ENCODE measurements at places on chromosomes 11 and 22. TPM values are rescaled to one million over a fixed set of nuclear protein-coding genes. Genes with fewer than 3 reads are reported as not detected.

SHANK2 gene
- total RNA-seq = 0.07 TPM

POLD3 gene
- total RNA-seq = 7.0 TPM

KRTAP5-1 gene
- total RNA-seq = not detected

OR5B12 gene
- not detected for total RNA-seq

- no peak overlapping the region for H3K27ac ChIP-seq
- no peak overlapping the region for H3K4me3 ChIP-seq
- H3K27me3 ChIP-seq = no peaks in the 10 kb centered on the region
- no peaks in the 10 kb centered on the region for H3K36me3 ChIP-seq
- no peak for DNase-seq
Measured at GRCh38 chr11:69249311-69250185, 44.4 kb upstream of the MYEOV start.

IZUMO1R gene
- total RNA-seq = not detected

CHRM1 gene
- total RNA-seq = not detected

- peak; percentile 79 for DNase-seq
- peak within 1 kb of the TSS; percentile 87 for H3K27ac ChIP-seq
- H3K4me1 ChIP-seq = no peaks in the 10 kb centered on the region
Measured at GRCh38 chr11:17351510-17352176, at the start of gene NCR3LG1. Gene NCR3LG1, plus strand, starts transcription at chr11:17351800. Its CDS starts 170 bp downstream, at chr11:17351970.

MUC2 gene
- not detected for total RNA-seq

NCF4 gene
- 7.0 TPM for total RNA-seq

DNA sequence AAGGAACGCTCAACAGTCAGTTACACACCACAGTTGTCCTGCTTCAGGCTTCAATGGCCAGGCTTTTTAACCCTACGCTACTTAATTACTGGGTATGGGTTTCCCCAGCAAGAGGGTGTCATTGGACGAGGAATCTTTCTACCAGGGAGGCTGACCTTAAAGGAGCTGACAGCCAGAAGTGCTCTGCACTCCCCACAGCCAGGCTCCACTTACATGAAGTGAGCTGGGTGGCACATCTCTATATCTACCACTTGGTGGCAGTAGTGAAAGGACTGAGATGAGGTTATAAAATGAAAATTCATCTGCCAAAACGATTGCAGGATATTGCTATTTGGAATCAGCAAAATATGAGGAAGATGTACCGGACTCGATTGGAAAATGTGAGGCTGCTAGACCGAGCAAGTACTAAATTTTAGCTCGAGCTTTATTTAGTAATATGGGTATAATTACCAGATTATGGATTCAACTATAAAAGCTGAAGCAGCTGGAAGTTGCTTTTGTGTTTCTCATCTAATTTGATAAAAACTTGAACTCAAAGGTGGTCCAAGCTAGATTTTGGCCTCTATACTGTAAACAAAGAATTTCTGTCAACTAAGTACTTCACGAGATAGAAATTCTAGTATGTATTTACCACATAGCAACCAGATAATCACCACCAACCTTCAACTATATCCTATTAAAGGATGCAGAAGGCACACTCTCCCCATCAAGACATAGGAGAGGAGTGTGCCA is 53.9 kb upstream of the CEP126 start:
- no peak overlapping the region for H3K4me3 ChIP-seq
- H3K36me3 ChIP-seq = no peaks in the 10 kb centered on the region
- H3K27ac ChIP-seq = no peak overlapping the region
- H3K4me1 ChIP-seq = peaks cover 7% of the 10 kb centered on the region
- H3K27me3 ChIP-seq = no peaks in the 10 kb centered on the region

DNA sequence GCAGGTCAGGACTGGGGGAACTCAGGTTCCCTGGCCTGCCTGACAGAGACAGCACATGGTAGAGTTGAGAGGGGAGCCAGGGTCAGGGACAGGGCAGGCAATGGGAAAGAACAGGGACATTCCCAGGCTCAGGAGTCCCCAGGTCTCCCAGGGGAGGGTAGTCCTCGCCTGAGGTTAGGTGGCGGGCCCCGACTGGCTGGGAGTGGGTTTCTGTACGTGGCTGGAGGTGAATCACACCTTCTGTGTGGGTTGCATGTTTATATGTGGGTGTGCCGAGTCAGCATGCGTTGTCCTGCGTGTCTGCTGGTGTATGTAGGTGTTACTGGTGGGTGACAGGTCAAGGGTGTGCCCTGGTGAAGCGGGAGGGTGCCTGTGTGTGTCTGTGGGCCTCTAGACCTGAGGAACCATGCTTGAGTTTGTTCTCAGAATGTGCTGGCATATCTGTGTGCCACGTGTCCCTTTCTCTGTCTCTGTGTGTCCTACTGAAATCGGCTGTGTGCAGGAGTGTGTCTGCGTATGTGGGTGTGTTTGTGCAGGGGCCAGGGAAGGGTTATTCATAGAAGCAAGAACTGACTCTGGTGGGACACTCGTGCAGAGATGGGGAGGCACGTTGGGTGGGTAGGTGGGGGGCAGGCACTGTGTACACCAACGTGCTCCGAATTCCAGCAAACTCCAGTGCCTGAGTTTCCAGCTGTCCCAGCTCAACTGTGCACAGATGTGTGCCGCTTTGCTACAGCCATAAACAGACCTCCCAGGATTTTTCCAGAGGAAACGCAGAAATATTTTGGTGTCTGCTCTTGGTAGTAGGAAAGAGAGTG is 23.8 kb upstream of the OAF start:
- no peaks in the 10 kb centered on the region for H3K4me1 ChIP-seq
- no peak overlapping the region for H3K4me3 ChIP-seq
- DNase-seq = no peak
- H3K36me3 ChIP-seq = no peaks in the 10 kb centered on the region

- no peak overlapping the region for H3K27ac ChIP-seq
- H3K4me3 ChIP-seq = no peak overlapping the region
- H3K36me3 ChIP-seq = no peaks in the 10 kb centered on the region
- no peak for DNase-seq
Measured at GRCh38 chr22:44610071-44610470, 91.9 kb upstream of the PRR5 start.

DNA sequence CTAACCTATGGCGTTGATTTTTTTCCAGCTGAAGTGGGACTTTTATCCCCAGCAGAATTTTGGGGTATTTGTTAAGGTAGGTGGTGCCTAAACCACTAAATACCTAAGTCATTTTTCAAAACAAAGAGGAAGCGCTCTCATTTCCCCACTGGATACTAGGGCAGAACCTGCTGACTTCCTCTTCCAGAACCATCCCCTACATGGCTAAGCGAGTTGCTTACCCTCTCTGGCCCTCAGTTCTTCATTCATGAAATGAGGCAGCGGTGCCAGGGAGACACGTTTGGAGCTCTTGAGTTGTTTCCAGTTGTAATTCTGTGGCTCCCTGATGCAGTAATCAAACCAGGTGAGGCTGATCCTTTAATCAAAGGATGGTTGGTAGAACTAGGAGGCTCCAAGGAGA is 10.0 kb upstream of the MTMR3 start:
- H3K27me3 ChIP-seq = no peaks in the 10 kb centered on the region
- peak overlapping the region; percentile 29 for H3K27ac ChIP-seq
- DNase-seq = no peak
- no peak overlapping the region for H3K4me3 ChIP-seq

GRCh38 chr11:73576185-73576614 is 21.7 kb downstream of the FAM168A start:
- H3K27ac ChIP-seq = no peak overlapping the region
- peaks cover 10% of the 10 kb centered on the region for H3K4me1 ChIP-seq
- no peaks in the 10 kb centered on the region for H3K27me3 ChIP-seq
- H3K4me3 ChIP-seq = no peak overlapping the region
- no peaks in the 10 kb centered on the region for H3K36me3 ChIP-seq
- no peak for DNase-seq

GRCh38 chr11:27216270-27217149 is 146.5 kb downstream of the CCDC34 start:
- H3K36me3 ChIP-seq = no peaks in the 10 kb centered on the region
- DNase-seq = peak; percentile 66
- H3K4me3 ChIP-seq = no peak overlapping the region
- H3K4me1 ChIP-seq = no peaks in the 10 kb centered on the region
- peak overlapping the region; percentile 42 for H3K27ac ChIP-seq

- no peak overlapping the region for H3K4me3 ChIP-seq
- peaks cover 22% of the 10 kb centered on the region for H3K36me3 ChIP-seq
- H3K27me3 ChIP-seq = no peaks in the 10 kb centered on the region
- no peak for DNase-seq
- no peak overlapping the region for H3K27ac ChIP-seq
- H3K4me1 ChIP-seq = no peaks in the 10 kb centered on the region
Measured at GRCh38 chr11:12906501-12906900, 102.6 kb upstream of the RASSF10 start.

DNA sequence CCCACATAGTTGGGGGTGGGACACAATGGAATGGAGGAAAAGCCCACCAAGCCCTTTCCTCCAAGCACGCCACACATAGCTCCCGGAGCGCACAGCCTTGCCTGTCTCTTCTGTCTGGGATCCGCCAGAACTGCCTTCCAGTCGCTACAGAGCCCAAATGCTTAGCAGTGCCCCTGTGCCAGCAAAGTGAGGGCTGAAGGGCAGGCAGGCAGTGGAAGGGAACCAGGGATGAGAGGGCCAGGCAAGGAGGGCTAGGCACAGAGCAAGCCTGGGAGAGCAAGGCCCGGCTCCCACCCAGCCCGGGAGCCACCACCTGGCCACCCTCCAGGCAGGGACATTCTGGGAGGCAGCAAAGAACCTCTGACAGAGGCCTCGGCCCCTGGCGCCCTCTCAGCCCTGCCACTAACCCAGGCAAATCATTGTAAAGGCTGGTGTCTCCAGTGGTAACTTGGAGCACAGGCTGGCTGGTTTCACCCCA is 32.5 kb downstream of the PPP2R1B start:
- no peaks in the 10 kb centered on the region for H3K36me3 ChIP-seq
- no peak overlapping the region for H3K4me3 ChIP-seq

DNA sequence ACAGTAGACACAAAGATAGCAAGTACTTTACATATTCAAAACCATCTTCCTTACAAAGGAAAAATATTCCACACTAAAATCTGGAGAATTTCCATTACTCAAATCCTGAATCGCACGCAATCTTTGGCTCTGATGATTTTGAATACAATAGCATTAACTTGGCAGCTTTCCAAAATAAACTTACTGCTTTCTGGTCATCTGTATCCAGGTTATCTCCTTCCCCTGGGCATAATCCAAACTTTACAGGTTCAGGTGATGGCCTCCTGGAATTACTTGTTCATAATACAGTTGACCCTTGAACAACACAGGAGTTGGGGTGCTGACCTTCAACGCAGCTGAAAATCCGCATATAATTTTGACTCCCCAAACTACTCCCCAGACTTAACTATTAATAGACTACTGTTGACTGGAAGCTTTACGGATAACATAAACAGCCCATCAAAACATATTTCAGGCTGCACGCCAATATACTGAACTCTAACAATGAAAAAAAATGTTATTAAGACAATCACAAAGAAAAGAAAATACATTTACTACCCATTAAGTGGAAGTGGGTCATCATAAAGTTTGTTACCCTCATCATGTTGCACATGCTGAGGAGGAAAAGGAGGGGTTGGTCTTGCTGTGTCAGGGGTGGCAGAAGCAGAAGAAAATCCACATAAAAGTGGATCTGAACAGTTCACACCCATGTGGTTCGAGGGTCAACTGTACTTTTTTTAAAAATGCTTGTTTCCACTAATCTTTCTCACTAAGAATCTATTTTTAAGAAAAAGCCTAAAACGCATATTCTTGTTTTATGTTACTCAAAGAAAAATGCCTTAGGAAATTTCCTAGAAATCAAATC is 6.5 kb downstream of the MTMR2 start:
- no peaks in the 10 kb centered on the region for H3K27me3 ChIP-seq
- no peak for DNase-seq
- no peaks in the 10 kb centered on the region for H3K4me1 ChIP-seq
- peak overlapping the region; percentile 43 for H3K27ac ChIP-seq

- H3K36me3 ChIP-seq = peaks cover 2% of the 10 kb centered on the region
- peak overlapping the region; percentile 70 for H3K27ac ChIP-seq
- peak overlapping the region; percentile 41 for H3K4me3 ChIP-seq
- peaks cover 69% of the 10 kb centered on the region for H3K4me1 ChIP-seq
- H3K27me3 ChIP-seq = no peaks in the 10 kb centered on the region
- no peak for DNase-seq
Measured at GRCh38 chr11:33701302-33702230, 940 bp upstream of the C11orf91 start.

DNA sequence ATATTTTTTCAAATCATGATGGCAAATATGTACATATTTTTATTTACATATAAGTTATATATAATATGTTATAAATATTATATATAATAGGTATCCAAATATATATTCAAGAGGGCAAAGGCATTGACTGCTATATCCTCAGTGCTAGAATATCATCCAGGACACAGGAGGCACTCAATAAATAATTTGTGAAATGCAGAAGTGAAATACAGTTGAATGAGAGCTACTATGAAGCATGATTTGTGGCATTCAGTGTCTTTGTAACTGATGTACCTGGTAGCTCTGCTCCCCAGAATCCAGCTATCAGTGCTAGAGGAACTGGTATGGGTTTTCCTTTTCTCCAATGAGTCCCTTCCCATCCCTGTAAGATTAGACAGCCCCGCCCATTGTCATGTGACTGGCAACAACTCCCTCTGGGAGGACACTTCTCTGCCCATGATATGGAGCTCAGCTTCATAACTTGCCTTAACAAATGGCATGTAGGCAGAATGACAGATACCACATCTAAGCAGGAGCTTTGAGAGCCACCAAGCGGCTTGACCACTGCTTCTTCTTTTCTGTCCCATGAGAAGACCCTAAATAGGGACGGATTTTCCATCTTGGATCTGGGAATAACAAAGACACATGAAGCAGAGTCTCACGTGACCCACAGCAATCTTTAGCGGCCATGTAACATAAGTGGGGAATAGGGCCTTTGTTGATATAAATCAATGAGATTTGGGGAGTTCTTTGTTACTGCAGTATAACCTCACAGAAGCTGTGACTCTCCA is 10.2 kb upstream of the CD82 start:
- no peaks in the 10 kb centered on the region for H3K36me3 ChIP-seq
- peaks cover 5% of the 10 kb centered on the region for H3K4me1 ChIP-seq
- no peaks in the 10 kb centered on the region for H3K27me3 ChIP-seq

MLC1 gene
- total RNA-seq = 0.71 TPM

- DNase-seq = no peak
- no peak overlapping the region for H3K27ac ChIP-seq
Measured at GRCh38 chr22:38853196-38853651, 9.4 kb upstream of the NPTXR start.

DNA sequence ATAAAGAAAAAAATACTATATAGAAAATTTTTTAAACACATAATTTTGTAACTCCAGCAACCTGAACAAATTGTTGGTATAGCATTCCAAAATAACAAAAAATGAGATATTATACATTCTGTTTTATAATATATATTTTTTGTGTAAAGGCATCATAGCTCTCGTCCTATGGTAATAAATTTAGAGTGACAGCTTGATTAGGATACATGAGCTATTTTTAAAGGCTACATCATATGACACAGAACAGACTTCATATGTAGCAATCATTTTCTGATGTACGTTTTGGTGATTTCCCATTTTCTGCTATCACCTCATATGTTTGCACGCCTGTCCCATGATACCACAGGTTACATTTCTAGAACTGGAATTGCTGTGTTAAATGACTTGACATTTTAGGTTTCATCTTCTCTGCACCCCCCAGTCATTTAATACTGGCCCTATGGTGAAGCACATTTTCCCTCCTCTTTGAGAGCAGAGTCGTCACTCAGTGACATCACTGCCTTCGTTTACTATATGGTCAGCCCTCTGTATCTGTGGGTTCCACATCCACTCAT is 19.5 kb downstream of the PC start:
- no peaks in the 10 kb centered on the region for H3K4me1 ChIP-seq
- no peak overlapping the region for H3K4me3 ChIP-seq
- no peaks in the 10 kb centered on the region for H3K36me3 ChIP-seq
- no peak for DNase-seq

Data from right atrium auricular region (tissue), 2 donors.